NCI-H1417 treated with DMSO at 0.1 percent for 48 hours (cell line): ENCODE measurements at places on chromosomes 11 and 22.

DNA sequence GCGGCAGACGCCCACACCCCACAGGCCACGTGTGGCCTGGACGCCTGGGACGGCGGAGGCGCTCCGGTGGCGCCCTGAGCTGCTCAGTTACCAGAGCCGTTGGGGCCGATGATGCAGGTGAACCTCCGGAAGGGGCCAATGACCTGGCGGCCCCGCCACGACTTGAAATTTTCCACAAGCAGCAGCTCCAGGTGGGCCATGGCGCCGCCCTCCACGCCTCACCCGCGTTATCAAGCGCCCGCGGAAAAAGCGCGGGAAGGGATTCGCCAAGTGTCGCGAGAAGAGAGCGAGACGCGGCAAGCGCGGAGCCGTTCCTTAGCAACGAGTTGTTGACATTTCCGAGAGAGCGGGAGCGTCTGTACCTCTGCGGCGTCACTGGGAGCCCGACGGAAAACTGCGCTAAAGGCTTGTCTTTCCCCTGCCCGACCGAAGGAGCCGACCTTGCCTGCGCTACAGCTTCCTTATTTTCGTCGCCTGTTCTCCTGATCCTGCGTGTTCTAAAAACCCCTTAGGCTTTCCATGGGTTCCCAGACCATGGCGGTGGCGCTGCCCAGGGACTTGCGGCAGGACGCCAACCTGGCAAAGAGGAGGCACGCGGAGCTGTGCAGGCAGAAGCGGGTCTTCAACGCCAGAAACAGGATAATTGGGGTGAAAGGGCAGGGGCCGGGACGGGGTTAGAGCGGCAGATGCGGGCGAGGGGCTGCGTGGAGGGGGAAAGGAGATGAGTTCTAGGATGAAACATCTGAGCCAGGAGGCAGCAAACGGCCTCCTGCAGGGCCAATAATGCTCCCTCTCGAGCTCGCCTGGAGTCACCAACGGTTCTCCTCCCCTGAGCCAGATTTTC, at the start of the genes RIBC2 and SMC1B:
TSS of gene RIBC2 (plus strand) at position 326 of the 844 bp plus-strand sequence. CDS start at position 520, 194 bp downstream.
TSS of gene SMC1B (minus strand) at position 232 of the 844 bp plus-strand sequence. CDS start at position 200, 32 bp downstream.
- DNase-seq, result peak; percentile 38

DNA sequence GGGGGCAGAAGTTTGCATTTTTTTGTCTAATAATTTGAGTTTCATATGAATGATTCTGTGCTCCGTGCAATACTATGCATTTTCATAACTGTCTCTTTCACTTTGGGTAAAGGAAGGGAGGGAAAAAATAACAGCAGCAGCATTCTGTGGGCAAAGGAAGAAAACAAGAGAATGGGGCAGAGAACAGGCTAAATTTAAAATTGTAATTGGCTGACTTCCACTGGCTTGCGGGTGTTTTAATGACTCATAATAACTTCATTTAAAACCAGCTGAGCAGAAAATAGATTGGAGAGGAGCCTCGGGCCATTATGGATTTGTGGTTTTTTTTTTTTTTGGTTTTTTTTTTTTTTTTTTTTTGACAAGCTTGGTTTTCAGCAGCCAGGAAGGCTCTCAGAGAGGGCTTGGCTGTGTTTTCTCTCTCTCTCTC, 107.4 kb downstream of the ZBTB16 start:
- peak; percentile 86 for DNase-seq

GRCh38 chr22:43432883-43433415, 21.1 kb downstream of the MPPED1 start:
- no peak for DNase-seq

- DNase-seq, result no peak
These were observed 136.8 kb downstream of the PKNOX2 start for GRCh38 chr11:125301346-125301745.

DNA sequence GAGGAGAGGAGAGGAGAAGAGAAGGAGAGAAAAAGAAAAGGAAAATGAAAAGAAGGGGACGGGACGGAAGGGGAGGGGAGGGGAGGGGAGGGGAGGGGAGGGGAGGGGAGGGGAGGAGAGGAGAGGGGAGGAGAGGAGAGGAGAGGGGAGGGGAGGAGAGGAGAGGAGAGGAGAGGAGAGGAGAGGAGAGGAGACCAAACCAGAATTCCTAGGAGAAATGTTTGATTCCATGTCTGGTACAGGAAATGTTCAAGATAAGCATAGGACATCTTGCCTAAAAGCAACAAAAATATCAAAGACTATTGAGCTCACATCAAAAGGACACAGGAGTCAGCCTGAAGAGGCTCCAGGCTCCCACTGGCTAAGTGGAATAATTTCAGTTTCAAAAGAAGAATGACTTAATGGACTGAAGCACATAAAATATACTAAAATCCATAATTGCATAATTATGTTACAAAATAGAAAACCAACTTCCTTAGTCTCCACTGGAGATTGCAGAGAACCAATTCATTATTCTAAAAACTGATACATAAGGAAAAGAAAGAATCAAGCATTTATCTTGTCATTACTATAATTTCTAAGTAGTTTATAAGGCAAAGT, 101.1 kb upstream of the APOA1 start:
- DNase-seq, result no peak

DNA sequence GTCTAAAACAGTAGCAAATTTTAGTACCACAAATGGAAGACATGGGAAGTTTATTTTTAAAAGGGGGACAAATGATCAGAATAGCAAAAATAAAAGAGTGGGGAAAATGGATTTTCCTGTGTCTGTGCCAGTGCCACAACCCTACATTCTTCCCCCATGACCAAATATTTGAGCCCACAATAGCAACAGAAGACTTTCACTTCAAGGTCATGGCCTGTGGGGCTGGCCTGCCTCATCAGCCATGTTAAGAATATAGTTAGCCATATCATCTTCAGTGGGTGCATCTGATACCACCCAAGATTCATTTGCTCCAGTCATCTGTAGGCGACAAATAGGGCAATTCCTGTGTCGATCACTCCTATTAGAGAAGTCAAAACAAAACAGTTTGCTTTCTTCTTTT, 26.3 kb downstream of the RNF141 start:
- DNase-seq, result no peak
